ENCODE measurements at places on chromosomes 16 and 17. TPM values are rescaled to one million over a fixed set of nuclear protein-coding genes. Genes with fewer than 3 reads are reported as not detected.

Gene SCPEP1
- 25.5 TPM for total RNA-seq

Gene NPIPA8
- 46.8 TPM for total RNA-seq

Gene TNK1
- 11.0 TPM for total RNA-seq

Gene OR3A3
- total RNA-seq: not detected

Gene BLTP2
- total RNA-seq: 124 TPM

Gene HCRT
- not detected for total RNA-seq

Gene C16orf96
- 0.42 TPM for total RNA-seq

Gene CDH15
- total RNA-seq: not detected

Gene FBXW10
- total RNA-seq: not detected

Gene NUDT16L1
- total RNA-seq: 75.2 TPM

Gene ABCC6
- total RNA-seq: not detected

Gene KRT25
- not detected for total RNA-seq

Gene AOC2
- 2.5 TPM for total RNA-seq

Measured in CD4-positive, alpha-beta T cell (primary cell).